ENCODE measurements at places on chromosomes 3 and 15.

GRCh38 chr3:67781218-67781617 is 126.8 kb upstream of the SUCLG2 start:
- DNase-seq = no peak

DNA sequence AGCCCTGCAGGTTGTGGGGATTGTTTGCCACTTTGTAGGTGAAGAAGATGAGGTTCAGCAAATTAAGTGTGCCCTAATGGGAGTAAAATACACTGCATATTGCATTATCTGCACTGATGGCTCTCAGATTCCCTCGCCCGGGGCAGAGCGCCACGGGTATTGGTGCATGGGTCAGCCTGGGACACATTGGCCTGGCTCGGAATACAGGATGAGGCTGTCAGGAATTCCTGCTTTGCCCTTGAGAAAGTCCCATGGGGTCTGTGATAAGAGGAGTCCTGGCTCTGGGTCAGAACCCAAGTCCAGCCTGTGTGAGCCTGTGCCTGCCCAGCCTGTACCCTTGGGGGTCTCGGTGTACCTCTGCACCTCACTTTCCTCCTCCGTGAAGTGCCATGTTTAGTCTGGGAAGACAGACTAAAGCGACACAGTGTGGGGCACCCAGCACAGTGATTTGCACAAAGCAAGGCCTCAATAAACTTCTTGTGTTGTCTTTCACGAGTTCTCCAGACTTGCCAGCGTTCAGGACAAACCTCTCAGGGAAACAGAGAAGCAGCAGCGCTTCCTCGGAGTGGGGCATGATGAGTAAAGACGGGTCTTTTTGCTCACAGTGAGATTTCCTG is 107.6 kb downstream of the LRRK1 start:
- DNase-seq = no peak

DNA sequence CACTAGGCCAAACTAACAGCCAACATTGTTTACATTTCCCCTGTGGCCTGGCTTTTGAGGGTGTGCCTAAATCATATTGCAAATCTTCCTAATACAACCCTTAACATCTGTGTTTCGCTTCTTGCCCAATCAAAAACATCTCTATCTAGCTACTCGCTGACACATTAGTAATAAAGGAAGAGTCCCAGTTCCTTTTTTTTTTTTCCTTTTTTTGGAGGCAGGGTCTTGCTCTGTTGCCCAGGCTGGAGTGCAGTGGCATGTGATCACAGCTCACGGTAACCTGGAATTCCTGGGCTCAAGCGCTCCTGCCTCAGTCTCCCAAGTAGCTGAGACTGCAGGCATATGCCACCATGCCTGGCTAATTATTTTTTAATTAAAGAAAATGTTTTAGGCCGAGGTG is 2.1 kb upstream of the SRPRB start:
- no peak for DNase-seq

GRCh38 chr3:101229681-101230080 is 90.7 kb downstream of the IMPG2 start:
- no peak for DNase-seq

- no peak for DNase-seq
Measured at GRCh38 chr3:43522727-43523362, 99.0 kb downstream of the ANO10 start.
